Skin of body (tissue), 3 donors: ENCODE measurements at places on chromosomes 3 and 15. TPM values are rescaled to one million over a fixed set of nuclear protein-coding genes. Genes with fewer than 3 reads are reported as not detected.
A peak's percentile ranks its signal among the peaks of the same experiment; 100 is the strongest.

Gene NPAP1
- not detected for total RNA-seq

Gene RAF1
- total RNA-seq: 112 TPM

Gene P2RY1
- total RNA-seq: 5.7 TPM

Gene MEX3B
- total RNA-seq: 14.9 TPM

Gene AGTR1
- 39.6 TPM for total RNA-seq

Gene CHRD
- total RNA-seq: 31.3 TPM

Gene STAC
- 12.6 TPM for total RNA-seq

Gene SNURF
- 19.1 TPM for total RNA-seq

Gene SLC30A4
- total RNA-seq: 7.3 TPM

Gene PIERCE2
- 1.5 TPM for total RNA-seq

Gene GABRG3
- 0.89 TPM for total RNA-seq

GRCh38 chr15:64806509-64806908, 18.9 kb downstream of the PIF1 start:
- DNase-seq: no peak

- DNase-seq: no peak
Observed at GRCh38 chr3:78642226-78643035, 1125.4 kb downstream of the ROBO1 start.

DNA sequence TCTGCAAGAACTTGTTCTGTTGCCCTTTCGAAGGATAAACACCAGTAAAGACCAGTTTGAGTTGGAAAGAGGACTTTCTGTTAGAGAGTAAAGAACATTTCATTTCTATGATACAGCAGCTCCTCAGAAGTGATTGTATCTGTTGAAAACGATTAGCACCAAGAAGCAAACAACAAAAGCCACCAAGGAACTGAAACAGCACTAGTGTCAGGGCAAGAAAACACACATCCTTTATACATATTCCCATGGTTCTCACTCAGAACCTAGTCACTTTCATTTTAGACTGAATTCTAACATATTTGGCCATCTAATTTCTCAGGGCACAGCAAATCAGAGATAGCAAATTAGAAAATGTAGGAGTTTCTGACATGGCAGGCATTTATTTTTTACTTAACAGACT, 116.1 kb downstream of the ATP1B3 start:
- DNase-seq: no peak

- no peak for DNase-seq
Observed at GRCh38 chr15:62618432-62618831, 424.1 kb upstream of the TPM1 start.

- no peak for DNase-seq
Observed at GRCh38 chr3:20773320-20773984, 587.4 kb upstream of the SGO1 start.

DNA sequence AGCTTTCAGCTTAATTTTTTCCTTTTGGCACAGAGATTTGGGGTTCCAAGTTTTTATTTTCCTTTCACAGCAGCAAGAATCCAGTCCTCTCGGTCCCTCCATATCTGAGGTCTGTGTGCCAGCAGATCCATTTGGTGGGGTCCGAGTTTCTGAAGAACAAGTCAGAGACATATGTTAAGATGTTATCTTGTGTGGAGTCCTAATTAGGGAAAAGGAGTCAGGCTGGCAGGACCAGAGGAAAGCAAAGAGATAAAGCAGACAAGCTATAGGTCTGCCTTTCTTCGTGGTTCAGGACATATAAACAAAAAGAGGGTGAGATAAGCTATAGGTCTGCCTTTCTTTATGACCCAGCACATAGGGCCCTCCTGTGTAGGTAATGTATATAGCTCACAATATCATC, 54.9 kb downstream of the TMED3 start:
- DNase-seq: no peak

GRCh38 chr3:128346562-128346961, 120.1 kb downstream of the DNAJB8 start:
- DNase-seq: no peak

- DNase-seq: no peak
Observed at GRCh38 chr3:28198161-28198560, 43.3 kb upstream of the CMC1 start.

DNA sequence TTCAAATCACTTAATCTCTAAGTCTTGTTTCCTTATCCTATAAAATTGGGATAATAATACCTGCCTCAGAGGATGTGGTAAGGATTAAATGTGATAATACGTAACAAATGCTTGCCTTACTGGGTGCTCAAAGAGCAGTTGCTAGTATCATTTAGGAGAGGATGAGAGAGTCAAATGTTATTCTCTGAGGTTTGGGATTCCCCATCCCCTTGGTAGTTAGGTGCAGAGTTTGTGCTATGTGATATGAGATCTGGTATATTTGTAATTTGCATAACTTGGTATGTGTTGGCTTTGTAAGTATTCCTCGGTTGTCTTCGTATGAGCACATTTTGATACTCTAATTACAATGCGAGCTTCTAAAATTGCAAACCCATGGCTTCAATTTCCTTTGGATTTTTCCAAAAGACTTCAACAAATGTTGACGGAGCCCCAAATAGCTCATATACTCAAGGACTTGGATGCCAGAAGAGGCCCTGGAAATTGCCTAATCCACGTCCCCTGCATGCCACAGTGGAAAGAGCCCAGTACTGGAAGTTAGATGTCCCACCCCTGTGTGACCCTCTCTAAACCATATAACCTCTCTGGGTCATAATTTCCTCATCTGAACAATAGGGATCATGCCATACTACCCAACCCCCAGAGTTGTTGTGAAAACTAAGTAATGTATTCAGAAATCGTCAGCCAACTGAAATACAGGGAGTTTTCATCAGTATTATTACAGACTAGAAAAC, 85.0 kb downstream of the FBN1 start:
- DNase-seq: peak; percentile 45

- DNase-seq: no peak
Observed at GRCh38 chr3:18035641-18036449, 293.4 kb upstream of the TBC1D5 start.

DNA sequence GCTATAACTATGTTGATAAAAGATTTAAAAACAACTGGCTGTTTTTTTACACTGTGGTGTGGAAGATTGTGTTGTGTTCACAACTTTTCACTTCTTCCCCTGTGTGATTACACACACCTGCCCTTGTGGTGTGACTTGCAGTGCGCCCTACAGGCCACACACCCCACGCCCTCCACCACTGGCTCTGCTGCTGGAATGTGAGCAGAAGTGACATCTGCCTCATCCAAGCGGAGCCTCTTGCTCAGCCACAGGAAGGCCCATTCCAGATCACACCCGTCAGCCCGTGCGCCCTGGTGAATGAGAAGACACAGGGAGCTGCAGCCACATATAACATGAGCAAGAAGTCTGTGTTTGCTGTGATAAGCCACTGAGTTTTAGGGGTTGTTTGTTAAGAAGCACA, 7.0 kb downstream of the CCR2 start:
- no peak for DNase-seq

DNA sequence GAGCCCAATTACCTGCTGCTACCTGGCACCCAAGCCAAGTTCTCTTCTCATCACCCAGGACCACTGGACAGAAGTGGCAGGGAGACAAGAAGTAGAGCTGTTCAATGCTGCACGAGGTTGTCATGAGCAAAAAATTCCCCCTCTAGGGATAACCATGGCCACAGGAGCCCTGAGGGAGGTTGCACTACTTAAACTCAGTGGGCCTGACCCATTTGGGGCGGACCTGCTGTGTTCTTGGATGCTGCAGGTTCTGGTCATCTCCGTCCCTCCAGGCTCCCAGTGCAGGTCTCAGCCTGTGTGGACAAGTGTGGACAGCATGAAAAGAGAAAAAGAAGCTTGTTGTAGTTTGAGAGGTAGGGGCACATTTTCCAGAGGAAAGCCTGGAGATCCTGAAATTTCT, 26.1 kb upstream of the MANF start:
- DNase-seq: no peak

- DNase-seq: no peak
Observed at GRCh38 chr3:20832963-20833362, 647.0 kb upstream of the SGO1 start.

- DNase-seq: no peak
Observed at GRCh38 chr3:117587416-117587815, 877.8 kb downstream of the TUSC7 start.

DNA sequence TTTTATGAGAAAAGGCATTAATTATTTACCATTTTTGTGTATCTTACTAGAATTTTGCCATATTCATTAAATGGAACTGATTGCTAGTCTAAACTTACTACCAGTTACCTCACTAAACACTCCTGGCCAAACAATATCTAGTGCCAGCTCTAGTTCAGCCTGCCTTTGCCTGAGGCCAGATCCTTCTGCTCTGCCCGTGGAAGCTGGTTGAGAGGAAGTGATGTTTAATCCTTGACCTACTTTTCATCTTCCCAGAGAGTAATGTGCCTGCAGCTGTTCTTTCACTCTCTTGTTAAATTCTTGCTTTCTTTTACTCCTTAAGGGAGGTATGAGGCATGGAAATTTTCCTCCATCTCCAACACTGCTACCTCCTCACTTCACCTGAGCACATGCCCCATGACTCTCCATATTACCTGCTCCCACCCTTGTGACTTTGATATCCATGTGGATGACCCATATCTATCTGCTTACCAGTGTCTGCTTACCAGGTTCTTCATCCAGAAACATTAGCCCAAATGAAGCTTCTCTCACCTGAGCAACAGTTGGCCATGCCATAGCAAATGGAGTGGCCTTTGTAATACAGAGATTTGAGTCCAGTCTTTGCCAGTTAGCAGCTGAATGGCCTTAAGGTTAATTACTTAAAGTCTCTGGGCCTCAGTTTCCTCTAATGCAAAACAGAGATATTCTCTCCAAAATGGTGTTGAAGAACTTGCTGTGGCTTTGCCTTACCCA, 53.4 kb downstream of the UBE2E1 start:
- DNase-seq: no peak

GRCh38 chr3:156382458-156383346, 172.2 kb downstream of the SSR3 start:
- DNase-seq: no peak

DNA sequence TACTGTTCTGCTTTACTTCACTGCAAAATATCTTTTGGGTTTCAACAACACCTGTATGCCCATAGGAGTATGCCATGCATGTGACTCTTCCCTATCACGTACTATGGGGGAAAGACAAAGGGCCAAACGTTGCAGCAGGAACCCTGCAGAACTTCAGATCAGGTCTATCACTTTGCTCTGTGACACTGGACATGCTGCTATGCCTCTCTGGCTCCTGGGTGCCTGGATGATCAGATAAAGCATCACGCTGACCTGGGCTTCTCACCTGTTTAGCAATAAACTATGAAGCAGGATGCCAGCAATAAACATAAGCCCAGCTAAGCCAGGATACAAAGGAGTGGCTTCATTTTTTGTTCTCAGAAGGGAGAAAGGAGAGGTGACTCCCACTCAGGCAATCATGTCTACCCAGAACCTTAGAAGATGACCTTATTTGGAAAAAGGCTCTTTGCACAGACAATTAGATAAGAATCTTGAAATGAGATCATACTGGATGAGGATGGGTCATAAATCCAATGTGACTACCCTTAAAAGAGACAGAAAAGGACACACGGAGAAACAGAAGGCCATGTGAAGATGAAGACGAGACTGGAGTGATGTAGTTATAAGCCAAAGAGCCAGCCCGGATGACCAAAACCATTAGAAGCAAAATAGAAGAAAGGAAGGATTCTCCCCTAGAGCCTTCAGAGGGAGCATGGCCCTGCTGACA, 19.3 kb downstream of the POMGNT2 start:
- DNase-seq: no peak

GRCh38 chr3:42302924-42303634, 37.1 kb upstream of the CCK start:
- no peak for DNase-seq

DNA sequence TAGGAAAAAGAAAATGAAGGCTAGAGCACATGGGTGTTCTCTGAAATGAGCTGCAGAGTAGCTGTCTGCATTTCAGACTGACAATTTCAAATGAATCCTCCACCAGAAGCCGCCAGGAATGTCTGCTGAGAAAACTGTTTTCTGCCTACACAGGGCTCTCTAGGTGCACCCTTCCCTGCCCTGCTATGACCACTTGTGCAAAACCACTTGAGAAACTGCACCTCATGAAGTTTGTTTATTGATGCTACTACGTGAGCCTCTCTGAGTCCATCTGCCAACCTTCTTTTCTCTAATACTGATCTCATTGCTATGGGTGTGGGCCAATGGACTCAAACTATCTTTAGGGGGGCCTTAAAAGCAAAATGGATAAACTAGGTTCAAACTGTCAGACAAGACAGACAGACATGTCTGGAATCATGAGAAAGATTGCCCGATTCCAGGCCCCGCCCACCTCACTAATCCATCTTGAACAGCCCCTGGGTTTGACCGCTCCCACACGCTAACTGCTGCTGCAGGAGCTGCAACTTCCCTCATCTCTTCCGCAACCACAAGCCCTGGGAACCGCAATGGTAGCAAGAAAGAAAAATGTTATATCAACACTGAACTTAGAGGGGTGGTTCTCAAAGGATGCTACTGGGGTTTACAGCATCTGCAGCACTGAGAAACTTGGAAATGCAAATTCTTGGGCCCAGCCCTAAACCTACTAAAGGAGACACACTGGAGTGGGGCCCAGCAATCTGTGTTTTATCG, 9.0 kb upstream of the CD47 start:
- no peak for DNase-seq

DNA sequence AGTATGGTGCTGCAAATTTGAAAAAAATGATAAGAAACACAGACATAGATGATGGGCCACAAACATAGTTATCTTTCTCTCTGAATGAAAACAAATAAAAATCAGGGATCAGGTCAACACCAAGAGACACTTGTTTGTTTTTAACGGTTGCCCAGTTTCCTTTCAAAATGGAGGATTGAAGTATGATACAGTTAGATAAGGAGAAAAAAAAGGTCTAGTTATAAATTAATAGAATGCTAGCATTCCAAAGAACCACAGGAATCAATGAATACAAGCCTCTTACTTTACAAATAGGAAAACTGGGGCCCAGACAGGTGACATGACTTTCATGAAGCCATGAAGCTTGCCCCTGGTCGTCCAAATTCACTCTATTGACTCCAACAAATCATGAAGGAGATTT, 305.1 kb downstream of the ZNF621 start:
- no peak for DNase-seq

DNA sequence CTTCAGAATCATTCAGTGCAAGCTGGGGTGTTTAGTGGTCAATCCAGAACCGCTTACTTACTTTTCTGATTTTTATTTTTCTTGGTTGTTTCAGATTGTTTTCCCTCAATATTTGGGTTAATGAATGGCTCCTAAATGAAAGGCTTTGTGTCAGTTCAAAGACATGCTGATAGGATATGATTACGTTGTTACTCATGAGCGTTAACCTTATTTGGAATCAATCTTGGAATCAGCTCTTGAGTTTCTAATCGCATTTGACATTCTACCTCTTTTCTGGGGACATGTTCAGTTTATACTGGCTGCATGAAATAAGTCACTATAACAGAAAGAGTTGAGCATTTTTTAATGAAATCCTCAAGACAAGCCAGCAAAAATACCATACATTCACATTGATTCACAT, 50.2 kb downstream of the ATP11B start:
- no peak for DNase-seq
